ENCODE measurements at places on chromosomes 11 and 22. TPM values are rescaled to one million over a fixed set of nuclear protein-coding genes. Genes with fewer than 3 reads are reported as not detected.

DNA sequence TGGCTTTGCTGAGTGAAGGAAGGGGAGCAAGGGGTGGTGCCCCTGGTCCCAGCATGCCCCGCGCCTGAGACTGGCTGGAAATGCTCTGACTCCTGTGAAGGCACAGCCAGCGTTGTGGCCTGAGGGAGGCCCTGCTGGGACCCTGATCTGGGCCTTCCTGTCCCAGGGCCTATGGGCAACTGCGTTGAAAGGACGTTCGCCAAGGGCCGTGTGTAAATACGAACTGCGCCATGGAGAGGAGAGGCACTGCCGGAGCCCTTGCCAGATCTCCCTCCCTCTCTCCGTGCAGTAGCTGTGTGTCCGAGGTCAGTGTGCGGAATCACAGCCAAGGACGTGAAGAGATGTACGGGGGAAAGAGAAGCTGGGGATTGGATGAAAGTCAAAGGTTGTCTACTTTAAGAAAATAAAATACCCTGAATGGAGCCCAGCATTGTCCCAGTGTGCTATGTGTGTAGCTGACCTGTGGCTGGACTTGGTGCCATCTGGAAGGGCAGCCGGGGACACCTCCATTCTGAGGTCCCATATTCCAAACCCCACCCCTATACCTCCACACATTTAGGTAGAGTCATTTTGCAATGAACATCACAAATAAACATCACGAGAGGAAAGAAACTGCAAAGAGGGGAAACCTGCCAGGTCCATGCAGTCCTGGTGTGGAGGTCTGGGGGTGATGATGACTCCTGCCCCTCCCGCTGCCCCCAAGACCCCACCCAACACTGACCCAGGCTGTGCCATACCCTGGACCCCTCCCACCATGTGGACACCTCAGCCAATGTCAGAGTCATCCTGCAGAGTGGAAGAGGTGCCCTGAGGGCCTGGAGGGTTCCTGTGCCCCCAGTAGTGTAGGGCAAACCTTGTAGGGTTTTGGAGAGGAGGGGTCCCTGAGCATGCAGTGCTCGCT lies 16.9 kb downstream of the RSPH14 start:
- peak; percentile 45 for DNase-seq

DNA sequence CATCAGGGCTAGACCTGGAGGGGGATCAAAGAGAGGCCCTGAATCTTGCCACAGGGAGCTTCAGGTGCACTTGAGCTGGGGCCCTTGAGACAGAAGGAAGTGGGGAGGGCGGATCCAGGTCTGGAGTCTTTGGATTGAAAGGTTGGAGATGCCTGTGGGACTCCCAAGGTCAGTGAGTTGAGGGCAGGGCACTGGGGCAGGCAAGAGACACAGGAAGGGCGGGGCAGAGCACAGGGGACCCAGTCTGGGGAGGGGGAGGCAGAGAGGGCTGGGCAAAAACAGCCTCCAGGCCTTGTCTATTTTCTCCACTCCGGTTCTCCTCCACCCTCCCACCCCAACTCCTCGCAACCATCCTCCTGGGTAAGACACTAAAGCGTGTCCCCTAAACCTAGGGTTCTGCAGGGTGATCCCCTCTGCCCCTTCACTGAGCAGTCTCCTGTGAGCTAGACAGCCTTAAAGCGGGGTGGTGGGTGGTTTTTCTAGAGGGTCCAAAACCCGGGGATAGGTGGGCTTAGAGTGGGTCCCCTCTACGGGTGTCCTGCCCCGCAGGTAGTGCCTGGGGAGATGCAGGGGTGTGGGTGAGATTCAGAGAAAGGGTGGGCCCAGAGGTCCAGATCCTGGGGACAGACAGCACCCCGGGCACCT lies 38.6 kb upstream of the CELSR1 start:
- no peak for DNase-seq

DNA sequence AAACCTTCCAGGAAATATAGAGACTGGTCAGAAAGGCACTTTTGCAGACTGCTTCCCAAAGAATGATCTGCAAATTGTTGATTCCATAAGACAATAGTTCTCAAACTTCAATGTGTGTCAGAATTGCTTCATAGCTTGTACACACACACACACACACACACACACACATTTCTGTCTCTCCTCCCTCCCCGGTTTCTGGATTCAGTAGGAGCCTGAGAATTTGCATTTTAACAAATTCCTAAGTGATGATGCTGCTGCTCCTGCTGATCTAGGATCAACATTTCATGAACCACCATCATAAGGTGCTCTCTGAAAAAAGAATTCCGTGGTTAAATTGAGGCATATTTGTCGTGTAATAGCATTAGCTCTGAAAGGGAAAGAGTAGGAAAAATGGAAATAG lies 35.3 kb upstream of the FZD4 start:
- DNase-seq = no peak

DNA sequence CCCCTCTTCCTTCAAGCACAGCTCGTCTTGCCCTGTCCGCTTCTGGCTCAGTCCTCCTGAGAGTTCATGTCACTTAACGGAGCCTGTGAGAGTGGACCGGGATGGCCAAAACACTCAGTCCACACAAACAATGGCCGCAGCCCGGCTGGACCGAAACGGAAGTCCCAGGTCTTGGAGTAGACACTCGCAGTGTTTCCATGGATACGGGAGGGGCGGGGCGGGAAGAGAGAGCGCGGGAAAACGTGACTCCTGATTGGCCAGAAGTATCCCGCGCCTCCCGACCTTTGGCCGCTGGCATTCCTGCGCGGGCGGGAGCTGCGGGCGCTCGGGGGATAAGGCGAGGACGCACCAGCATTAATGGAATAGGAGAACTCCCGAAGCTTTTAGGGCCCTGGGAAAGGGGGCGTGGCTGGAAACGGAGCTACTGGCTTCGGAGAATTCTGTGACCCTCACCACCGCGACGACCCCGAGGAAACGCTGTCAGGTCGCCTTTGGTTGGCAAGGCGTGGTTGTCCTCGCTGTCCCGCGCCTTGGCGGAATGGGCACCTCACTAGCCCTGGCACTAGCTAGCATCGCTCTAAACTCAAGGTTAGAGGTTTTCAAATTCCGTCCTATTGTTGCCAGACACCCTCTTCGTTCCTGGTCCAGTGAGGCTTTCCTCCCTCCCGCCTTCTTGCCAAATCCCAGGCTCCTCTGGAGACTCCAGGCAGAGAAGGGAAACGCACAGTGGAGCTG lies at the start of the genes NLRP14 and ZNF214:
Gene NLRP14 (plus strand): TSS at position 297 of the 735 bp plus-strand sequence. CDS start 18,108 bp downstream, outside the sequence.
Gene ZNF214 (minus strand): TSS at position 164 of the 735 bp plus-strand sequence. CDS start 17,511 bp downstream, outside the sequence.
- peak; percentile 97 for DNase-seq

GRCh38 chr11:101721270-101721669 lies 137.5 kb upstream of the TRPC6 start:
- no peak for DNase-seq

DNA sequence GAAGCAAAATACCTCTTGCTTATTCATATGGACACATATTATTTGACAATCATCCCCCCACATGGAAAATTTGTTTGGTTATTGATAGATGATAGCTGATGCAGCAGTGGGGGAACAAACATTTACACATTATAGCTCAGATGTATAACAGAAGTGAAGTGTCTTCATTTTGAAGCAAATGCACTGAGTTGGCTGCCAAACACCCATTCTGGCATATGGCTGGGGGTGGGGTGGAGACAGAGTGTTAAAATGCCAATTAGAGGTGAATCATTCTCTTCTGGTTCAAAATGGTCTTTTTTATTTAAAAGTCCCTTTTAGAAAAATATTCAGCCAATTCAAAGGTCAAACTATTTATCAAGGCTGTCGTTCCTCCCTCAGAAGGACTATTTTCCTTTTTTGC lies 157.3 kb upstream of the TRPC6 start:
- no peak for DNase-seq

GRCh38 chr11:45400591-45400990 lies 114.5 kb upstream of the SYT13 start:
- DNase-seq = no peak

DNA sequence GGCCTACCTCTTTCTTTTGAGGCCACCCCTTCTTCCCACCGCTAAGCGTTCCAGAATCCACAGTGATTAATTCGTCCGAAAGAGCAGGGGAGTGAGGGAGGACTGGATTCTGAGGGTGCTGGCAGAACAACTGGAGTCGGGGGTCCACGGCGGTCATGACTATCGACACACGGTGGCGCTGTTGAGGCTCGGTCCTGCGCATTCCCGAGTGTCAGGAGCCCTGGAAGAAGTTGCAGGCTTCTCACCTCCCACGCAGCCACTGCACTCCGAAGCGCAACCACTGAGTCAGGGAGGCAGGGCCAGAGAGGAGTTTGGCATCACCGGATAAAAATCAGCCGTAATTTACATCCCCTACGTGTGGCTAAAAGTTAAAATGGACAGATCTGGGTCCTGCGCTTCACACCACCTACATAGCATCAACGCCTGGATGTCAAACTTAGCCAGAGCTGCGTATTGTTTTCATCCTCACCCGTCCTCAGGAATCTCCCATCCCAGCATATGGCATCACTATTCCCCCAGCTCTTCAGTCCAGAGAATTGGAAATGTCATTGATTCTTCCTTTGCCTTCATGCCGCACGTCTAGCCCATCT lies 10.7 kb upstream of the CTSF start:
- peak; percentile 85 for DNase-seq

DNA sequence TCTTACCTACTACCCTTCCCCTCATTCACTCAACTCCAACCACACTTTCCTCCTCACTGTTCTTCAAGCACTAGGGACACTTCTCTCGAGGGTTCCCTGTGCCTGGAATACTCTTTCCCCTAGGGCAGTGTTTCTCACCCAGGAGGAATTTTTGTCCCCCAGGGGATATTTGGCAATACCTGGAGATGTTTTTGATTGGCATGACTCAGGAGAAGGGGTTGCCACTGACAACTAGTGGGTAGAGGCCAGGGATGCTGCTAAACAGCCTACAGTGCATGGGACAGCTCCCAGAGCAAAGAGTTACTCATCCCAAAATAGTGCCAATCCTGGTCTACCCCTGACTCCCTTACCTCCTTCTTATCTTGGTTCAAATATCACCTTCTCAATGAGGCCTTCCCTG lies 40.0 kb downstream of the BTG4 start:
- DNase-seq = no peak

DNA sequence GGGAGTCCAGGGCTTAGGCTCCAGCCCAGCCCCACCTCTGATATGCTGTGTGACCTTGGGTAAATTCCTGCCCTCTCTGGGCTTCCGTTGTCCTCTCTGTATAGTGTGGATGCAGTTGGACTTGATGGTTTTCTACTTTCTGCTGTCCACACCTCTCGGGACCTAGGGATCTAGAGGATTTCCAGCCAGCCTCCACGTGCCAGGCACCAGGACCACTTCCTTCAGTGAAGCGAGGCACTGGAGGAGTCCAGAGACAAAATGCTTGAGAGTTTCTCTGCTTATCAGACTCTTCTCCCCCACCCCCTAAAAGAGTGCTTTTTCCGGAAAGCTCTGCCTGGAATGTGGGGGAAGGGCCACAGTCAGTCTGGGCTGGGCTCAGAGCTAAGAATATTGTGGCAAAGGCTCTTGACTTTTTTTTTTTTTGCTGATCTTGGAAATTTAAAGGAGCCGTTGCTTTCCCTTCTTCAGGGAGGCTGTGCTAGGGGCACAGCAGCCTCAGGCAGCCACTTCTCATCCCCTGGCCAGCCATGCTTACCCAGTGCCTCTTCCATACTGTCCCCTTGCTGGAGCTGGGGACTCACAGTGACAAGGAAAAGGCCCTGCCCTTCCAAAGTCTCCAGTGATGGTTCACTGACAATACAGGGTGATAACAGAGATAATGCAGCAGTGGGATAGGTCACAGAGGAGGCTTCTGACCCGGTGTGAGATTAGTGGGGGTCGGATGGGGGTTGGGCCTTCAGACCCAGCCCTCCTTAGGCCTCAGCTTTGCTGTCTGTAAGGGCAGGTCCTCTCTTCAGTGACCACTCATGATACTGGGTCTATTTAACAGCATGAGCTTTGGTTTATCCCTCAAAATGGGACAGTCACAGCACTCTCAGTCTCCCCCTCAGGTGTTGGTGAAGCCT lies 2.9 kb upstream of the SERPINH1 start:
- peak; percentile 94 for DNase-seq

- peak; percentile 55 for DNase-seq
Observed at GRCh38 chr11:77175869-77176539, 48.0 kb downstream of the MYO7A start.

- no peak for DNase-seq
Observed at GRCh38 chr22:35539910-35540594, 579 bp upstream of the RASD2 start.

DNA sequence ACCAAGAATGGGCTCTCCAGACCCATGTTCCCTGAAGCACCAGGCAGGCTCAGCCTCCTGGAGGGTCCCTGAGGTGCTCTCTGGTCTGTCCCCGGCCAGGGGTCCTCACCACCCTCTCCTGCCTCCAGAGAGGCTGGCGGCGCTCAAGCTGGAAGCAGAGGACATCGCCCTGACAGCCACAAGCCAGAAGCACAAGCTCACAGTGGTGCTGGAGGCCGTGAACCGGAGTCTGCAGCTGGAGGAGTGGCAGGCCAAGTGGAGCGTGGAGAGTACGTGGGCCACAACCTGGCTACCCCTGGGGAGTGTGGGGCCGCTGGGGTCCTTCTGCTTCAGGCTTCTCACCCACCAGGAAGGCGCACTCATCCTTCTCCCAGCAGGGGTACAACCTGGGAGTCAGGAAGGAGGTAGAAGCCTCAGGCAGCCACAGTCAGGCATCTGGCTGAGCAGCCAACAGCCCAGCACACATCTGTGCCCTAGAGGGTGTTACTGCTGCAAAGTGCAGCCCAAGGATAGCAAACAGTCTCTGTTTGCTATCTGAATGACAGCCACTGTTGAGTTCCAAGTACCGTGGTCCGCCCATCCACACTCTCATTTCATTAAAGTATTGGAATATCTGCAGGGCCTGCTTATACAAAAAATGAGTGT lies 8.4 kb downstream of the PARVG start:
- no peak for DNase-seq

GRCh38 chr22:37281646-37282384 lies 493 bp upstream of the CYTH4 start:
- DNase-seq = no peak

NPTXR gene
- 5.3 TPM for polyA plus RNA-seq

SCGB1D2 gene
- not detected for polyA plus RNA-seq

MS4A7 gene
- polyA plus RNA-seq = 9.6 TPM

ST14 gene
- 0.48 TPM for polyA plus RNA-seq

SAA2 gene
- not detected for polyA plus RNA-seq

APOA4 gene
- not detected for polyA plus RNA-seq

RIMBP3B gene
- polyA plus RNA-seq = not detected

CELSR1 gene
- 1.7 TPM for polyA plus RNA-seq

CDKN1C gene
- 165 TPM for polyA plus RNA-seq

SYT8 gene
- 0.48 TPM for polyA plus RNA-seq

APOBEC3G gene
- 3.6 TPM for polyA plus RNA-seq

CCDC87 gene
- 0.15 TPM for polyA plus RNA-seq

All from muscle of back (tissue), 13 donors.